ENCODE measurements at places on chromosomes 11 and 22.

DNA sequence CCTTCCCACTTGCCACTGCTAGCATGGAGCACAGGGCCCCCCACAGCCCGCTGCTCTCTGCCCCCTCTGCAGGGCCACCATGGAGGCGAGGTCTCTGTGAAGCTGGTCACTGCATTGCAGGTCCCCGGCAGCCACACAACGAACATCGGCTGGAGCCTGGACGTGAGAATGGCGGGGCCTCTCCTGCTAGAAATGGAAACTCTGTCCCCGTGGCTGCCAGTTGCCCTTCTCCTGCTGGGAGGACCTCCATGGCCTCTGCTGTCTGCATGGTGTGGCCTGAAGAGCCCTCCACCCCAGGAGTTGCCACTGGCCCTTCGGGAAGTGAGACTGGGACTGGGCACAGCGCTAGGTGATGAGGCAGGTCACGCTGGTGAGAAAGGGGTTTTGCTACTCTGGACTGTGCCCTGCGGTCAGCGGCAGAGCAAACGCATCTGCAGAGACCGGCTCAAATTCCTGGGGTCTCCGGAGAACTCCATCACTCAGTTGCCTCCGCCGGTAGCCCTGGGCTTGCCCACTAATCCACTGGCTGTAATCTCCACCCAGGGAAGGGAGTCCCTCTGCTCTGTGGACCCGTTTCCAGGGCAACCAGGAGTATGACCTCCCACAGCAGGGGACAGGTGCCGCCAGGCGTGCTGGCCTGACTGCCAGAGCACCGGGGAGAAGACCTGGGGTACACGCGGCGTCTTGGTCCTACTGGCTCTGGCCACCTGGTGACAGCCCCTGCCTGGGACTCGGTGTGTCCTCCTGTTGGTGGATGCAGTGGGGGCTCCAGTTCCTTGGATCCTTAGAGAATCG, 806.3 kb downstream of the BRD1 start:
- no peak for DNase-seq

DNA sequence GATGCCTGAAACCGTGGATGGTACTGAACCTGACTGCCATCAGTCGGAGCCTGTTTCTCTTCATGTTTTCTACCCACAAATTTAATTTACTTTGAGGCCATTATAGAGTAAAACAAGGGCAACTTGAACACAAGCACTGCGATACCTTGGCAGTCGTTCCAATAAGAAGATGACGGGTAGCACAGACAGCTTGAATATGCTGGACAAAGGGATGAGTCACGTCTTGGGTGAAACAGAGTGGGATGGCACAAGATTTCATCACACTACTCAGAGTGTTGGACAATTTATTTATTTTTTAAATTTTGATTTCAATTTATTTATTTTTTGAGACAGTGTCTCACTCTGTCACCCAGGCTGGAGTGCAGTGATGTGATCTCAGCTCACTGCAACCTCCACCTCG, 5.7 kb downstream of the DIXDC1 start:
- DNase-seq, result no peak

DNA sequence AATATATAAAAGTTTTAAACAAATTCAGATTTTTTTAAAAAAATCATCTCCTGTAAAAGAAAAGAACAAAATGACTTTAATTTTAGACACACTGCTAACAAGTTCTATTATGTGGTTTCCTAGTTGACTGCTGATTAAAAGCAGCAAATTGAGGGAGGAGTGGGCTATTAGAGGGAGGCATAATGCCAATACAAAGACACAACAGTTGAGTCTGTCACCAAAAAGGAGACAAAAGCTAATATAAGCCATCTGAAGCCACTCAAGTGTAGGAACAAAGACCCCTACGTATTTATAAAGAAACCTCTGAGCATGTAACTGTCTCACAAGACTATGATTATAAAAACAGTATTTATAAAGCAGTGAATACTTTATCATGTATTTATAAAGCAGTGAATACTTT, 28.6 kb downstream of the TMEM123 start:
- DNase-seq, result no peak

DNA sequence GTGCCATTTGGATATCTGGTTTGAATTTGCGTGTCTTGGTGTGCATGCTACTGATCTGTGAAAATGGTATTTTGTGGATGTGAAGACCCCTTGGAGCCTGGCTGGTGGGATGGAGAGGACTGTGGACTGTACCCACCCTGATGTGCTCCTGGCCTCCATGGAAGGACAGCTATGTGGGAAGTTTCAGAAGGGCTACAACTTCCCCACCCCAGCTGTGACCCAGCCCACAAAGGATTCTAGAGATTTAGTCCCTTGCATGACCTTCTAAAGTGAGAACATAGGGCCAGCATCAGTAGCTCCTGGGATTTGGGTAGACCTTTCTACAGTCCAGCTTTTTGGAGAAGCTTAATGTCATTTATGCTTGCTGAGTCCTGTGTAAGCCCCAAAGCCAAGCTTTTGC, 173.4 kb downstream of the BCR start:
- DNase-seq, result no peak

DNA sequence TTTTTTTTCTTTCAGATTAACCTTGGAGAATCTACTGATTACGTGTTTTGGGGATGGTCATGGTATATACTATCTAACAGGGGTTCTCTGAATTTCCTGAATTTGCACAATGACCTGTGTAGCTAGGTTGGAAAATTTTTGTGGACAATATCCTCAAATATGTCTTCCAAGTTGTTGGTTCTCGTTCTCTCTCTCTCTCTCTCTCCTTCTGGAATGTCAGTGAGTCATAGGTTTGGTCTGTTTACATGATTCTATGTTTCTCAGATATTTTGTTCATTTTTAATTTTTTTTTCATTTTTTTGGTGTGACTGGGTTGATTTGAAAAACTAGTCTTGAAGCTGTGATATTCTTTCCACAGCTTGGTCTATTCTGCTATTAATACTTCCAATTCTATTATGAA, 604.0 kb upstream of the ANO3 start:
- DNase-seq, result no peak

DNA sequence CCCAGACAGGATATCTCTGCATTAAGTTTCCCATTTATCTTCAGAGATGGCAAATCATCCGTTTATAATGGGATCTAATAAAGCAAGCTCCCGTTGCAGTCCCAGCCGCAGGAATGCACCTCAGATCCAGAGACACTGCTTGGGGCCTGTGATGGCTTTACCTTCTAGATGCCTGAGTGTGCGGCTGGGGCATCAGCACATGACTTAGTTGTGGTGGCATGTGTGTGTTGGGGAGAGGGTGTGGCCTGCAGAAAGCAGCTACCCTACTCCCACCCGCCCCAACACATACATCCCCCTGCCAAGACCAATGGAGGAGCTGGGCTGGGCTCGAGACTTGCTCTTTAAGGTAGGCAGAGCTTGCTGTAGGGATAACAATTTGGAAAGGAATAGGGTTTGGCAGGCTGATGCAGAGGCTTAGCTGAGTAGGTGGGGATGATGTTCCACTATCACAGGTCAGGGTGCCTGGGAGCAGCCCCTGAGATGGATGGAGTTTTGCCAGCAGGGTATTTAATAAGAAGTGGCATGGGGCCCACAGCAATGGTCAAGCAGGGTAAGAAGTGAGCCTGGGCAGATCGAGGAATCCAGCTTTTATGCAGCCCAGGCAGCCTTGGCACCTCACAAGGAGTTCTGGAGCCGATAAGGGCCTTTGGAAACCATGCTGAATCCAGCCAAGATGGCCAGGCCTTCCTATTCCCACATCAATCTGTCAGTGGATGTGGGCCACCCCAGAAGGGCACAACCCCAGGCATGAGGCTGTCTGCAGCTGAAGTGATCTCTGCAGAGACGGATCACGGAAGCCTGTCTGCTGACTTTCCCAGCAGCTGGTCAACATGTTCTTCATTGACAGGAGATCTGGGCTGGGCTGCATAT, 601.3 kb downstream of the BUD13 start:
- DNase-seq, result no peak

GRCh38 chr11:66951927-66952337, 6.3 kb downstream of the PC start:
- DNase-seq, result no peak

- no peak for DNase-seq
Observed at GRCh38 chr11:109208121-109208520, 213.9 kb upstream of the C11orf87 start.

- DNase-seq, result no peak
Observed at GRCh38 chr11:44139565-44140330, 44.3 kb downstream of the EXT2 start.

DNA sequence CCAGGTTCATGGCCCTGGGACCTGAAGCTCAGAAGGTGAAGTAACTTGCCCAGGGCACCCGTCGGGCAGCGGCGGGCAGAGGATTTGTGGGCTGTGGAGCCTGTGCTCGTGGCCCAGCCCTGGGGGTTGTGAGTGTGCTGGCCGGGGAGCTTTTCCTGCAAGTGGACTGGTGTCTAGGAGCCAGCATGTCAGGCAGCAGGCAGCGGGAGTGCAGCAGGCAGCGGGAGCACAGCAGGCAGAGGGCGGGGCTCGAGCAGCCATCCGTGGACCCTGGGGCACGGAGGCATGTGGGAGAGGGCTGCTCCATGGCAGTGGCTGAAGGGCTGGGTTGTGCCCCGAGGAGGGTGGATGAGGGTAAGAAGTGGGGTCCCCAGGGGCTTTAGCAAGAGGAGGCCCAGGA, 72.7 kb upstream of the PPP6R3 start:
- DNase-seq, result no peak

DNA sequence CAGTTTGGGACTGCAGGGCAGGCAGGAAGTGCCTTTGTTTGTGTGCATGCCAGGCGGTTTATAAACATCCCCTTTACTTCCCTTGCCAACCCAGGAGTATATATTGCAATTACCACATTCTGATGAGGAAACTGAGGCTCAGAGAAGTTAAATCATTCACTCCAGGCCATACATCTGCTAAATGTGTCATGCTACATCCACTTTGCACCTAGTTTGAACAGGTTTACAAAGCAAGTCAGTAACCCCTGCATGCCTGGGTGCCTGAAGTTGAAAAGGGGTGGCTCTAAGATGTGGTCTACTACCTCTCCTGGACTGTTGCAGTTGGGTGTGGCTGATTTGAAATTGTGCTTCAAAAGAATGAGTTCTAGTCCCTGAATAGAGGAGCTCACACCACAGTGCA, 23.6 kb downstream of the FLI1 start:
- no peak for DNase-seq

GRCh38 chr11:64060861-64061444, 25.2 kb downstream of the FLRT1 start:
- DNase-seq, result no peak

DNA sequence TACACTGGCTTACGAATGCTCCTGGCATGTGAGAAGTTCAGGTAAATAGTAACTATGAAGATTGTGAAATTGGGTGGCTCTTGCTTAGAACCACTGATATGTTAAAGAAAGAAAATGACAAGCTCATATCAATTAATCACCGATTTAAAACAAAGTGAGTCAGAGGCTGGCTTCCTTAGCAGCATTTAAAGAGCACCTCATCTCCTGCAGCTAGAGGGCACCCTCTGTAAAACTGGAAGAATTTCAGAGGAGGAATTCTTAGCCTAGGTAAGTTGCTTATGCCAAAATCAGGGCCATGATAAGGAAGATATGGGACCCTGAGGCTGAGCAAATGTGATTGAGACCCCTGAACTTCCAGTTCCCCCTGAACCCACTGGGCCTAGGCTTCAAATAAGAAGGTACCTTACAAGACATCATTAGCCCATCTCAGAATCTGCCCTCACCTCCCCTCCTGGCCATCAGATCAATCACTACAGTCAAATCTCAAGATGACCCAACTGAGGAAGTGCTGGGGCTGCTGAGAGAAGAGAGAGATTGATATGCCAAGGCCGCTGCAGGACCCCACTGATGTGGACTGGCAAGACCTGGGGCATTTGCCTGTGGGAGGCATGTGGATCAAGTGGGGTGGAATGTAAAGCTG, 8.6 kb upstream of the CD3E start:
- peak; percentile 7 for DNase-seq

DNA sequence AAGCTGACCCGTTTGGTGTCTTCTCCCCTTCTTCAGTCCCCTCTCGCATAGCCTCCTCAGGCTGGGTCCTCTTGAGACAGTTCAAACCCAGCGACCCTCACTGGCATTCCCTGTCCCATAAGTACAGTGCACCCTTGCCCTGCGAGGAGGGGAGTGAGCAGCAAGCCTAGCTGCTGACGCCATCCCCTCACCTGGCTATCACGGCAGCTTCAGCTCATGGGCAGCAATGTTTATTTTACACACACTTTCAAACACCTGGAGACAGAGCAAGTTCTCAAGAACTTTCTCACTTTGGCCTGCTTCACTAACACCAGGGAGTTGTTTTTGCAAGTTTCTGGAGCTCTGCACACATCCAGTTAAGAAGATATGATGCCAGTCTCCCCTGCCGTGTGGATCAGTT, 189.6 kb upstream of the E2F8 start:
- no peak for DNase-seq

- DNase-seq, result no peak
Observed at GRCh38 chr11:24574461-24574860, 77.6 kb downstream of the LUZP2 start.

DNA sequence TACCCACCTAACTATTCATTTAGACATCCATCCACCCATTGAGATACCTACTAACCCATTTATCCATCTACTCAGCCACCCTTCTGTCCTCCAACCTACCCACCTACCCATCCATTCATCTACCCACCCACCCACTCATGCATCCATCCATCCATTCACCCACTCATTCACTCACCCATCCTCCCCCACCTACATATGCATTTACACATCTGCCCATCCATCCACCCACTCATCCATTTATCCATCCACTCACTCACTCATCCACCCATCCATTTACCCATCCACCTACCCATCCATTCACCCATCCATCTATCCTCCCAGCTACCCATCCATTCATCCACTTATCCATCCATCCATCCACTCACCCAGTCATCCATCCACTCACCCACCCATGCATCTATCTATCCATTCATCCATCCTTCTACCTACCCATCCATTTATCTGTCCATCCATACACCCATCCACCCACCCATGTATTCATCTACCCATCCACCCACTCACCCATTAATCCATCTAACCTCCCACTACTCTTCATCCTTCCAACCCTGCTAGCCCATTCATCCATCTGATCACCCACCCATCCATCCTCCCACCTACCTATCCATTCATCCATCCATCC, 378.7 kb downstream of the CTTN start:
- DNase-seq, result no peak

DNA sequence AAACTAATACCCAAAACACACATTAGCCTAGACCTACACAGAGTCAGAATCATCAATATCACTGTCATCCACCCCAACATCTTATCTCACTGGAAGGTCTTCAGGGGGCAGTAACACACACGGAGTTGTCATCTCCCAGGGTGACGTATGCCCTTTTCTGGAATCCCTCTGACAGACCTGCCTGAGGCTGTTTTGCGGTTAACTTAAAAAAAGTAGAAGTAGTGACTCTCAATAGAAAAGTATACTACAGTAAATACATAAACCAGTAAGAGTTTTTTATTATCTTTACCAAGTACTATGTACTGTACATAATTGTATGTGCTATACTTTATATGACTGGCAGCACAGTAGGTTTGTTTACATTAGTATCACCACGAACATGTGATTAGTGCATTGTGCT, 80.5 kb downstream of the PGR start:
- no peak for DNase-seq

DNA sequence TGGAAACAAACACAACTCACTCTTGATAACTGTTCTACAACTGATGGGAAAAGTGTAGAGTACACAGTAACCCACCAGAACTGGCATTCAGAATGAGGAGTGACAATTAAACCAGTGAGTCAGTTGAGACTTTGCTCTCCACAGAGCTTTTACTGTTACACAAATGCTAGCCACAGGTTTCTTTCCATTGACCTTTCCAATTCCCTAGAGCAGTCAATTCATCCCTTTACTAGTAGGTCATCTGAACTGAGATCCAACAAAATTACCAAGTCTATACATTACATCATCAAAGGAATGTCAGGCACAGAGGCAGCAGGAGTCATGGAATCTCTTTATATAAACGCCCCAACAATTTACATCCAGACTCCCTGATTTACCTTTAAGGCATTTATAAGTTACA, 65.9 kb downstream of the PHF21A start:
- DNase-seq, result no peak

Data from hematopoietic multipotent progenitor cell treated with erythropoietin and hydrocortisone succinate and interleukin-3 and kit ligand, for 15 days (in vitro differentiated cells).